ENCODE measurements at places on chromosomes 6 and 20.

DNA sequence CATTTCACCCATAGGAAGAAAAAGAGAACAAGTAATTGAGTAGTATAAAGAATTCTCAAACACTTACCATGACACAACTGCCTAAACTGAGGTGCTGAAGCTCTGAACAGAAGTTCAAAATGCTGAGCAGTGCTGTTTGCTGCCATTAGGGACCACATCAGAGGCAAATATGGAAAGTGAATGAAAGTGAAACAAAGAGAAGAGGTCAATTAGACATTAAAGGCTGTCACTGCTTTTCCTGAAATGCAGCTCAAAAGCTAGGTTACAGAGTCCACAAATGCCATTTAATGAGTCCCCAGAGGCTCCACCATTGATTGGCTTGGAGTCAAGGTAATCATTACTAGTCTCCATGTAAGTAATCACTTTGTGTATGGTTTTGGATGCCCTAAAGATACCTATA lies 46.1 kb downstream of the POU3F2 start:
- no peak for DNase-seq

- no peak for DNase-seq
Observed at GRCh38 chr6:154732538-154733182, 556 bp upstream of the SCAF8 start.

DNA sequence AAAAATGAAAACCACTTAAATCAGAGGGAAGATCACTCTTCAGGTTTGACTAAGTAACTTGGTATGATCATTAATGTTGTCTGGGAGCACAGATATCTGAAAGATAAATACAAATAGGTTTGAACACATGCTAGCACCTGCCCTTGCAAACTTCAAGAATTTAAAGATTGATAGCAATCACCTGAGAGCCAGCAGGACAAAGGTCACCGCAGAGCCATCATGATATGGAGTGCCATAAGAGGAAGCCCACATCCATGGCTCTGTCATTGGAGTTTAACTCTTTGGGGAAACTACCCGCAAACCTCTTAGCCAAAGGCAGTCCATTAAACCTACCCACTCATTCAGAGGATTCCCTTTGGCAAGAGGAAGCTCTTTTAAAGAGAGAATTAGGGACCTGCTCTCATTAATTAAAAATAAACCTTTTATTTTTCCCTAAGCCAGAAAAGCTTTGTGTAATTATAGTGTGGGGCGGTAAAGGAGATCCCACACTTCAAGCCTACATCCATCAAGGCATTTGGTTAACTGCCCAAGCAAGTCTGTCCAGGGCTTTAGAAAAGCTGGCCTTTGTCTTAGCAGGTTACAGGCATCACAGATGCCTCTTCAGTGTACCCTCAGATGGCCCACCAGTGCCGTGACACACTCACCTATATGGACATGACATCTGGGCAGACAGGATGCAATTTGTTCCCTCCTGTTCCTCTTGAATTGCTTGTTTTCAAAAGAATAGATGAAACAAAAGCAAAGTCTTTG lies 73.0 kb downstream of the SASH1 start:
- DNase-seq = no peak

DNA sequence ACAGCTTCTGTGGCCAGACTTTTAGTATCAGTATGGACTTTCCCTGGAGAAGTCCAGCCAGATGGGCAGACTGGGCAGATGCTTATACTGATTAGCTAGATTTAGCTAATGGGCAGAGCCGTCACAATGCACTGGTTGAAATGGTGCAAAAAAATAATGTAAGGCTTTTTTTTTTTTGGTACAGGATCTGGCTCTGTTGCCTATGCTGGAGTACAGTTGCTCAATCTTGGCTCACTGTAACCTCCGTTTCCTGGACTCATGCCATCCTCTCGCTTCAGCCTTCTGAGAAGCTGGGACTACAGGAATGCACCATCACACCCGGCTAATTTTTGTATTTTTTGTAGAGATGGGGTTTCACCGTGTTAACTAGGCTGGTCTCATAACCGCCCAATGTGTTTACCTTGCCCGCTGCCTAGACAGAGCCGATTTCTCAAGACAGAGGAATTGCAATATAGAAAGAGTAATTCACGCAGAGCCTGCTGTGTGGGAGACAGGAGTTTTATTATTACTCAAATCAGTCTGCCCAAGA lies 16.4 kb upstream of the KIFC1 start:
- DNase-seq = no peak

DNA sequence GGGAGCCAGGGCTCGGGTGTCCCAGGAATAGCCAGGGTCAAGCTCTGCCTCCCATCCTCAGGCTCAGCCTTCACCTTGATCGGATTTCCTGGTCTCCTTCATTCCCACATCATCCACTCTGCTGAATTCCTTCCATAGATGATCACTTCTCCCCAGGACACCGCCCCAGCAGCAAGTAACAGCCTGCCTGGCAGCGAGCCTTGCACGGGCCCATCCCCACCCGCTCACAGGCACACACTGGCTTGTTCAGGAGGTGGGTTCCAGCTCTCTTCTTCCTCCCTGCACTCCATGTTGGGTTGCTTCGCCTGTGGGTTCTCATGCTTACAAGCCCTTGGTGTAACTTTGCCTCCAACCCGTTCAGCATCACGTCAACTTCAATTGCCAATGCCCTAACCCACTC lies 113.0 kb upstream of the IYD start:
- DNase-seq = no peak

GRCh38 chr20:16712511-16712947 lies 17.3 kb upstream of the SNRPB2 start:
- DNase-seq = no peak

- no peak for DNase-seq
Observed at GRCh38 chr6:157452096-157452495, 71.1 kb downstream of the ZDHHC14 start.

DNA sequence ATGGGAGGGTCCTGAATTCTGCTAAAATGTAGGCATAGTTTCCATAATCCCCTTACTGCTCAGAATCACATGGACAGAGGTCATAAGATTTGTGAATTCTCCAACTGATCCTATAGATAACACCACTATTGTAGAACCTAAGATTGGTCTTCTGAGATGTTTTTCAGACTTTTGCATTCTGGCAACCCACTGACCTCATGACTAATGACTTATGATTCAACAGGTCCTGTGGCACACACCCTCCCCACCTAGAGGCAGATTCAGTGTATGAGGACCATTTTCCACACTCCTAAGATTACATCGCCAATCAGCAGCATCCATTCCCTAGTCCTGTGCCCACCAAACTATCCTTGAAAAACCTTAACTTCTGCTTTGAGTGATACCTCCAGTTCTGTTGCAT lies 207.2 kb downstream of the BTBD9 start:
- no peak for DNase-seq

- no peak for DNase-seq
Observed at GRCh38 chr6:112466373-112467151, 119.4 kb downstream of the RFPL4B start.

- DNase-seq = no peak
Observed at GRCh38 chr6:47446669-47447330, 30.8 kb upstream of the CD2AP start.

DNA sequence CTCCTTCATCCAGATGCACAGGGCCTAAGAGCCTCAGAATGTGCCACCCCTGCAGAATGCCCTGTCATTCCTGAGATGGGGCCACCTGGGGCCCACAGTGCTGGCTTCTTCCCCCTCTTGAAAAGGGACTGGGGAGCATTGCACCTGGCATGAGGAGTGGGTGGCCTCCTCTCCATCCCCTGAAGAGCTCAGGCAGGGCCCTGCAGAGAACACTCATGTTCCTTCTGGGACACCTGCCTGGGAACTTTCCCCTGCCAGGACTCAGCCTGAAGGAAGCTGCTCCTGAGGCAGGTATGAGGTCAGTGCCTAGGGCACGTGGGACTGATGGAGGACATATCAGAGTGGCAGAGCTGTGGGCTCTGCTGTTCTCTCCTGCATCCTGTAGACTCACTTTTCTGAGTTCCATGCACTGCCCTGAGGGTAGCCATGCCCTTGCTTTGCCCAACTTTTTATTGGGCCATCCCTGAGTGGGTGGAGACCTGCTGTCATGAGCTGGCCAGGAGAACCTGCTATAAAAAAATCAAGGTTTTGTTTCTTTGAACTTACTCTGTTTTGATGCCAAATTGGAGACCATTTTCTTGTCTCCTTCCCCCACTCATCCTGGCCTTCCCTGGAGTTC lies 19.5 kb downstream of the CCDC167 start:
- DNase-seq = no peak
